Karpas-422 (cell line): ENCODE measurements at places on chromosomes 3 and 15.
A peak's percentile ranks its signal among the peaks of the same experiment; 100 is the strongest.

DNA sequence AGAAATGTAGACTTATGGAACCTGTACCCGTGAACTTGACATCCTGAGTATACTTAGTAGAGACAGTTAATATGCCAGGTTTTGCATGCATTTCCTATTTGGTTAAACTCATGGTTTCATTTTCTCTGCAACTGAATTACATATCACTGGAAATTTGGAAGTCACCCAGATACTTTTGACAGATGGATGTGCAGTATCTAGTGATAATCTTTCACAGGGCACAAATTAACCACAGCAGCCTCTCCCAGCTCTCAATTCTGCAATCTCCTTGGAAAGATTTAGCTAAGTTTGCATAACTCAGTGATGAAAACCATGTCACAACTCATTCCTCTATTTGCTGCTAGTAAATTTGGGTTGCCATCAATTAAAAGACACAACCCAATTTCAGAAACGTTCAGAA lies 162.3 kb upstream of the TPM1 start:
- DNase-seq, result no peak

- no peak for DNase-seq
These were observed 37.8 kb downstream of the SLC27A2 start for GRCh38 chr15:50219820-50220219.

GRCh38 chr3:13068269-13069010 lies 4.8 kb downstream of the IQSEC1 start:
- peak; percentile 50 for DNase-seq

GRCh38 chr3:188486126-188486525 lies 332.2 kb downstream of the LPP start:
- no peak for DNase-seq

DNA sequence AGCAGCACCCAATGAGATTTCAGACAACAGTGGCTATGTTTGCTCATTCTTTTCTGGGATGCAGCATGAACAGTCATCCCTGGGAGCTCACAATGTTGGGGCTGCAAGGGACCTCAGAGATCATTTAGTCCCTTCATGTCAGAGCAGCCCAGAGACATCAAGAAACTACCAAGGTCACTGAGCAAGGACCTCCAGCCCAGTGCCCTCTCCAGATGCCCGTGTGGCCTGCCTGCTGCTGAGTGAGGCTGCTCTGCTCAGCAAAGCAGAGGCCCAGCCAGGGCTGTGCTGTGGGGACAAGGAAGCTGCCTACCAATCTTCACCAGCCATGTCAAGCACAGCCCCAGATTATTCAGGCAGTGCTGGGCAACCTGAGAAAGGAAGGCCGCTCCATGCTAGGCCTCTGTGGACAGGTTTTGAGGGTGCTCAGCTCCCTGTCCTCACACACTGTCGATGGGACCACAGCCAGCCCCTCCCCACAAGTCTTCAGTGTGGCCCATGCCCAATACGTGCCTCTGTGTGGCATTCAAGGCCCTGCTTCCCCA lies 99.7 kb downstream of the DAPK2 start:
- DNase-seq, result no peak

DNA sequence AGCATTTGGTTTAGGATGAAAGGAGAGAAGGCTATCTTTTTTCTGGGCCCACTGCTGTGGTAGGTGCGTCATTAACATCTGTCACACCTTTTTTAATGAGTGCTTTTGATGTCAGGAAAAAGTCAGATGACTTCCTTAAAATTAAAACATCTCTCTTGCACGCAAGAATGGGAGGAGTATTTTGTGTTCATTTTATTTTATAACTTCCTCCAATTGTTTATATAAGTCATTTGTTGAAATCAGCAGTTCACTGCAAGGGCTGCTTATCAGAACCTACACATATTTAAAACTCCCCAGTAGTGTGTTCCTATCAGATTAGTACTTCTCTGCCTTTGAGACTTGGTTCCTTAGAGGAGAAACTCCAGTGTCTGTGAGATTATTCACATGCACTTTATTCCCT lies 143.8 kb downstream of the NEO1 start:
- no peak for DNase-seq

- no peak for DNase-seq
These were observed 571 bp upstream of the RARRES1 start for GRCh38 chr3:158732856-158733200.

GRCh38 chr3:8871306-8871705 lies 92.0 kb downstream of the RAD18 start:
- no peak for DNase-seq

- DNase-seq, result no peak
These were observed 57.3 kb downstream of the FRMD5 start for GRCh38 chr15:44137750-44138149.

GRCh38 chr3:107523539-107524325 lies 970 bp downstream of the BBX start:
- peak; percentile 80 for DNase-seq

GRCh38 chr3:49498648-49499047 lies 28.6 kb downstream of the DAG1 start:
- DNase-seq, result no peak

DNA sequence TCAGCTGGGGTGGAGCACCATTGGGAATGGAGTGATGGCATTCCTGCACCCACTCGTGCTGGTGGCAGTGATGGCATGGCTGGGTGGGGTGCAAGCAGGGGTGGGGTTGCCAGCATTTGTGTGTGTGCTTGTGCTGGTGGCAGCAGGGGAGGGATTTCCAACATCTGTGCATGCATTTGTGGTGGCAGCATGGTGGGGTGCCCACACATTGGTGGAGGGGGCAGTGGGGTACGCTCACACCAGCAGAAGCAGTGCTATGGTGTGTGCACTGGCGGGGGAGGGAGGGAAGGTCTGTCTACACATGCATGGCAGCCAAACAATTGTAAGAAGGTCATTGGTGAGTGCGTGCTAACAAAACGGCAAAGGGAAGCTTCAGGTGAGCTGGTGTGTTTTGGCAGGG lies 76.7 kb upstream of the NUDT16 start:
- DNase-seq, result no peak

- peak; percentile 86 for DNase-seq
These were observed 2.2 kb downstream of the MAPK6 start for GRCh38 chr15:52021128-52021671.

GRCh38 chr15:40053079-40053830 lies 14.3 kb upstream of the SRP14 start:
- DNase-seq, result no peak

- no peak for DNase-seq
These were observed 600.8 kb downstream of the FOXP1 start for GRCh38 chr3:70982700-70983140.

GRCh38 chr3:195226900-195227447 lies 44.0 kb downstream of the XXYLT1 start:
- no peak for DNase-seq

DNA sequence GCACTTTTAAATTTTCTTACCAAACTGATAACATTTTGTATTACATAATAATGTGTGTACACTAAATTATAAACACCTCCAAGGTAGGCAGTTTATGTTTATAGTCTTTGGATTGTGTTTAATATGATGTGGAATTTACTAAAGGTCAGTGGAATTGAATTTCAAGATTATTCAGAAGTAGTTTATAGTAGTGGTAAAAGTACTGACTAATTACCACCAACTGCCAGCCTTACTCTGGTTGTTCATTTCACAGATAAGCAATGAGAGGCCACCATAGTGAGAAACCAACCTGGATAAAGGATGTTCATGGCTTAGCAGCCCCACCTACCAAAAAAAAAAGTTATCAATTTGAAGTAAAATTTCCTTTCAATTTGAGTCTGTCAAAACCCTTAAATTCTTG lies 54.0 kb upstream of the EIF5A2 start:
- DNase-seq, result no peak

- DNase-seq, result peak; percentile 61
These were observed 104.0 kb downstream of the CYP19A1 start for GRCh38 chr15:51234176-51234927.

- DNase-seq, result no peak
These were observed 373.4 kb downstream of the NLGN1 start for GRCh38 chr3:173770796-173771573.

- DNase-seq, result no peak
These were observed 7.1 kb downstream of the THRB start for GRCh38 chr3:24487325-24488262.

DNA sequence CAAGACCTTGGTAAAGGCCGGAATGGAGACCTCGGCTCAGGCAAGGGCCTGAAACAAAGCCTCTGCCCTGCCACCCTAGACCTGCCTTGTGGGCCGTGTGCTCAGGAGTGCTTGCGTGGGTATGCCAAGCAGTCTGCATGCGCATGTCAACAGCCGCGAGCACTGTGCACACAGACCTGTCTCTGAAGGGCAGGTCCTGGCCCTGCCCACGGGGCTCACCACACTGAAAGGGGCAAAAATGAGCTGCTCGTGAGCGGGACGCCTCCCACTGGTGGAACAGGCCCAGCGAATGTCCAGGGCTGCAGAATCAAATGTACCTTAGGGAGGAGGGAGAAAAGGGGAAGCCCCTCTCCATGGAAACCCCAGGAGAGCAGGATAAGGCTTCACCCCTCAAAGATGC lies 44.3 kb upstream of the FGD5 start:
- DNase-seq, result no peak

DNA sequence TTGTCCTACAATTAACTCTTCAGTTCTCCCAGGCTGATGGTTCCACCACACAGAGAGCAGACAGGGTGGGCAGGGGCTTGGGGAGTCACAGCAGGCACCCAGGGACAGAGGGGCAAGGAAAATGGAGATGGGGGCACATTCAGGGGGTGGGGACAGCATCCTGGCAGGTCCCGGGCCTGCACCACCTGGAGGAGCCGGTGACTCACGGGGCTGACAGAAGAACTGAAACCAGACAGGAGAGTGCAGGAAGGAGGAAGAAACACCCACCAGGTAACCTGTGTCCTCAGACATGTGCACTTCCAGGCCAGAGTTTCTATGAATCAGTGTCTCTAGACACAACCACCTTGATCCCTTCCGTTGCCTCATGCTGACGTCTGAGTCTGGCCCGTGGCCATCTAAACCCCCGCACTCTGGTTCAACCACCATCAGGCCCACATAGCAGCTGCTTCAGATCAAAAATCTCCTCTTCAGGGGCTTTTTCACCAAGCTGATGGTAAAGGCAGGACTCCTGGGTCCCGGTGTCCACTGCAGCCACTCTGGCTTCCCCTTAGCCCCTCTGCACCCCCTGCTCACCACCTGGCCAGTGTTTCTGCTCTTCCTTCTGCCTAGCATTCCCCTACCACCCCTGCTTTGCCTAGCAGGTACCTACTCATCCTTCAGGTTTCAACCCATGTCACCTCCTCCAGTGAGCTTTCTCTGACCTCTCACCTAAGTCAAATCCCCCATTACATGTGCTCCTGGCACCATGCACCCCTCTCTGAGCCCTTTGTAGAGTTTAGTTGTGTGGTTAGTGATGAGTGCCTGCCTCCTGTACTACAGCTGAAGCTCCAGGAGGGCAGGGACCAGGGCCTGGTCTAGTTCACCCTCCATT lies 16.5 kb upstream of the CYP11A1 start:
- peak; percentile 86 for DNase-seq

DNA sequence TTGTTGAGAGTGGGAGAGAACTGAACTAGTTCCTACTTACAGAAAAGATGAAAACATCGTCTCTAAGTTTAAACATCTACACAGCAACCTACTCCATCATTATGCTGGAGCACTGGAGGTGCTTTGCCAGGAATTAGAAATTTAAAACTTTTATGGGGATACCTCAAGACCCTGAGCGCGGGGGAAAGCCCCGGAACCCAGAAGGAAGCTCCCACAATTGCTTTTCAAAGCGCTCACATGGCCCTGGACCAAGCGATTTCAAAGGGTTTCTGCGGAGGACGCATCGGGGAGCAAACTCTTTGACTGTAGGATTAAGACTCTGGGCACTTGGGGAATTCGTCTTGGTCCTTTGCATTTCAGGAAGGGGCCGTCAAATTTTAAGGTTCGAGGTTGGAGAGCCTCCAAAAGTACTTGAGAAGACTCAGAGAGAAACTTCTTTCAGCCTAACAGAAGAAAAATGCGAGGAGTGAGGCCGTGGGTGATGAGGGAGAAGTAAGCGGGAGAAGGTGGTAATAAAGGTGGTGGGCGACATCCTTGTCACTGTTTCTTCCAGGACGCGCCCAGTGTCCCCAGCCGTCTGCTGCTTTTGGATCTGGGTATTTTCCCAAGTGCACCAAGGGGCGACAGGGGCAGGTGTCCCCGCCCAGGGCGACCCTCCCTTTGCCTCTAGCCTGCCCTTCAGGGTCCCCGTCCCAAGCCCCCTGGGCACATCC lies 591 bp downstream of the PROK2 start:
- DNase-seq, result no peak

- no peak for DNase-seq
These were observed 46.0 kb downstream of the KLHL25 start for GRCh38 chr15:85748729-85749128.

DNA sequence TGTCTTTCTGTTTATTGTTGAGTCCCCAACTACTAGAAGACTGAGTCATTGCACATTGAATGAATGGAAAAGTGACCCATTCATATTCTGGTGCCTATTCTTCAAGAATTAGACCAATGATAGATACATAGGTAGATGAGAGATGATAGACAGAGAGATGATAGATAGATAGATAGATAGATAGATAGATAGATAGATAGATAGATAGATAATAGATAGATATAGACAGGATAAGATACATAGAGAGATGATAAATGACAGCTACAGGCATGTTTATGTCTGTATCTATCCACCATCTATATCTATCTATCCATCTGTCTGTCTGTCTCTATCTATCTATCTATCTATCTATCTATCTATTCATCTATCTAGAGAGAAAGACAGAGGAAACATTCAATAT lies 170.3 kb upstream of the ARRDC4 start:
- DNase-seq, result no peak

DNA sequence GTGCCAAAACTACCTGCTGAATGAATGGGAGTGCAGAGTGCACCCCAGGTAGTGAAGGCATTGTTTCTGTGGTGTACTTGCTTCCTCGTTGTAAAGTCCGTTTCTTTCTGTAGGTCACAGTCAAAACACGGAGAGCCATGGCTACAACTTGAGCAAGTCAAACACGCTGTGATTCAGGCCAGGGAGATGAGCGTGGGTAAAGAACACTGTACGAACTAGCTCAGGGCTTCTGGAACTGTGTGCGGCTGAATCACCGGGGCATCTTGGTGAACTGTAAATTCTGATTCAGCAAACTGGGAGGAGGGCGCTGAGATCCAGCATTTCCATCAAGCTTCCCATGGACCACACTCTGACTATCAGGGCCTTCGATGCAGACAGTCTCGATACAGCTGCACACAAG lies 5.0 kb upstream of the TNK2 start:
- no peak for DNase-seq

GRCh38 chr3:157082305-157082982 lies 77.5 kb downstream of the CCNL1 start:
- DNase-seq, result no peak

DNA sequence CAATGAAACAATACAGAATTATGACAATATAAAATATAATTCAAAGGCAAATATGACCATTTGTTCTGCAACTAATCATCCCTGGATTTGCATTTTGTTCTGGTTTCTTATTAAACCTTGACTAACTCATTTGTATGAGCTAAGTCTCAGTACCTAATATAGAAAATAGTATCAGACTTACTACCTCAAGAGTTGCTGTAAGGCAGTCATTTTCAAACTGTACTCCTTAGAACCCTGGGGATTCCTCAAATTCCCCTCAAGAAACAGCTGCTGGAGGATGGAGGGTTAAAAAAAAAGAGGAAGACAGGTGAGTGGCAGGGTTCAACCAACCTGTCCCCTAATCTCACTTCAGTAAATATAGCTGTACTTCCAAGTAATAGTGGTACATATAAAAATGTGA lies 11.1 kb downstream of the ZBTB11 start:
- DNase-seq, result peak; percentile 51
